ENCODE measurements at places on chromosomes 7 and 10.
A peak's percentile ranks its signal among the peaks of the same experiment; 100 is the strongest.

DNA sequence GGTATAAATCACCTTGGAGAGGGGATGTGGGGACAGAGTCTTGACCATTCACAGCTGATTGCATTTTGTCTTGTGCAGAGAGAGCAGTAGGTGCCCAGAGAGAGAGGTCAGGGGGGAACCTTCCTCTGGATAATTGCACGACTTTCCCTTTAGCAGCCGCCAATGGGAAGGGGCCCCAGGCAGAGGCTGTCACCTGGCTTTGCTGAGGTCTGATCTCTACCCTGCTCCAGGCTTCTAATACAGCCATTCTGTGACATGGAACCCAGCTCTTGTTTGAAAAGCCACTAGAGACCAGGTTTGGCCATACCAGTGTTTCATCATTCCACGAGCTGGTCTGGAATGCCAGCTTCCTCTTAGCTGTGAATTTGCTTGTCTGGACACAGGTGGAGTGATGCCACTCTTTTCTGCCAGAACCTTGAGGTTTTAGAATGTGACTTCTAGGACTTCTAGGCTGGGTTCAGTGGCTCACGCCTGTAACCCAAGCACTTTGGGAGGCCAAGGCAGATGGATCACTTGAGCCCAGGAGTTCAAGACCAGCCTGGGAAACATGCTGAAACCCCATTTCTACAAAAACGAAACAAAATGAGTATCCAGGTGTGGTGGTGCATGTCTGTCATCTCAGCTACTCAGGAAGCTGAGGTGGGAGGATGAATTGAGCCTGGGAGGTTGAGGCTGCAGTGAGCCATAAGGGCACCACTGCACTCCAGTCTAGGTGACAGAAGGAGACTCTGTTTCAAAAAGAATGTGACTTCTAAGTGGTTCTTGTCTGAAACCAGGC, 159.9 kb downstream of the CAMK1D start:
- no peak for DNase-seq

GRCh38 chr10:118118716-118119115, 72.0 kb upstream of the RAB11FIP2 start:
- DNase-seq: no peak

GRCh38 chr7:111358915-111359314, 203.4 kb downstream of the IMMP2L start:
- no peak for DNase-seq

DNA sequence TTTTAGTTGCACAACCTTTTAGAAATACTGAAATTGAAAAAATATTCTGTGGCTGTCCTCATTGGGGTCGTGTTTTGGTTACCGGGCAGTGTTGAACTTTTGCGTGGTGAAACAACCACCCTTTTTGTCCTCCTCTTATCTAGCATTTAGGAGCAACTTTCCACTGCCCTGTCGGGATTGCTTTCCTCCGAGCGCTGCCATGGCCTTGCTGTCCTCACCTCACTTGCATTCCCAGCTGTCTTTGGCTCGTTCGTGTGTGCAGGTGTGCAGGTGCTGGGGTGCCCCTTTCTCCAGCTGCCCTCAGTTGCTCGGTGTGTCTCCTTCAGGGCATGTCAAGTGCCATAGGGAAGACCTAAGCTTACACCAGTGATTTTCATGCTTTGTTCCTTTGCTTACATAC, 116.9 kb upstream of the GJD4 start:
- DNase-seq: no peak

- DNase-seq: no peak
These were observed 20.1 kb upstream of the PLEKHA1 start for GRCh38 chr10:122354383-122354782.

DNA sequence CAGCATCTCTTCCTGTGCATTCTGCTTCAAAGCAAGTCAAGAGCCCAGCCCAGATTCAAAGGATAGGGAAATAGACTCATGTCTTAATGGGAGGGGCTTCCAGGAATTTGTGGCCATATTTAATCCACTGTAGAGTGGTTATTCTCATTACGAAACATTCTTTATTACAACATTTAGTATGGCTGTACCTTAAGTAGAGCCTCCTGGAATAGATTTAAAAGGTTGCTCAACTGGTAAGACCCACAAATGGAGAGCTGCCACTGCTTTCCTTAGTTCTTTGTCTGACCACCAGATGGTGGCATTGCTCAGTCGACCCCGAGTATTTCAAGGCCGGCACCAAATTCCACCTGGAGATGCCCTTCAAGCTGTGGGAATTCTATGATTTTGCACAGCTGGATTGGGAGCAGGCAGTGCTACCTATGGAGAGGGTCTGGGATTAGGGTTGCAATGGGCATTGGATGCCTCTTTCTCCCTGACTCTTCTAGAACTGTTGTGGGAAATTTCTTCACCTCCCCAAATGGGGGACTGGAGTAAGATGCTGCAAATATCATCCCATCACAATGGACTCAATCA, 102.2 kb downstream of the RBM20 start:
- DNase-seq: peak; percentile 15

DNA sequence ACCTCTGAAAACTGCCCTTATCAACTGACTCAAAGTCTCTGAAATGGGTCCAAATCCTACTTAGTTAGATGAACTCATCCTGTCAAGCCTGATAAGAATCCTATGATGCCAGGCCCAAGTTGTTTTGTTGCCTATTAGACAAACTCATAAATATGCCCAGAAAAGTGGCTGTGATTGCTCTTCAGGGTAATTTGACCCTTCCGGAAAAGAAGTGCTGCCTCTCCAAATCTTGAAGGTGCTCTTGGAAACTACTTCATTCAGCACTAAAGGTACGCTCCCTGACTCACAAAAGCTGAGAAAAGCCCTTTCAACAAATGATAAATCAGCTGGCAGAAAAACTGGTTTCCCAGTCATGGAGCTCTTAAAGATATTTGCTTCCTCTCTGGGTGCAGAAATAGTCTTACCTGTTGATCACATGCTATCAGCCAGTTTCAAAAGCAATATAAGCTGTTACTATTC, 6.7 kb downstream of the IFIT5 start:
- no peak for DNase-seq

GRCh38 chr10:71079761-71080380, 132.5 kb upstream of the UNC5B start:
- no peak for DNase-seq

DNA sequence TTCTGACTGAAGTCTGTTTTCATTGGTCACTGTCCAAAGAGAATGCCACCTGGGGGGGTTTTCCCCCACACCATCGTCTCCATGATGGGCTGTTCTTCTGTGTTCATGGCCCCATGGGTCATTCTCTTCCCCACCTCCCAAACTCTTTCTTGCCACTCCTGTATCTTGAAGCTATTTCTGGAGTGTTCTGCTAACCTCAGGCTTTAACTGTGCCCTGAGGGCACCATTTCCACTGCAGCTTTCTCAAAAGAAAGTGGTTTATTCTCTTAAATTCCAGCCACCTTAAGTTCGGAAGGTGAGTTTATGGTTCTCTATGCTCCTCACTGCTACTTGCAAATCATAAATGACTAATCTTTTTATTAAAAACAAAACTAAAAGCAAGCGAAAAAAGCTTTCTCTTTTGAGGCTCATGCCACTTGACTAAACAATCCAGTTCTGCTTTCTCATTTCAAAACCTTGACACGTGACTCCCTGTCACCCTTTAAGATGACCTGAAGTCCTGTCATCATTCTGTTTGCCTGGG, 7.4 kb upstream of the APBB1IP start:
- DNase-seq: no peak

DNA sequence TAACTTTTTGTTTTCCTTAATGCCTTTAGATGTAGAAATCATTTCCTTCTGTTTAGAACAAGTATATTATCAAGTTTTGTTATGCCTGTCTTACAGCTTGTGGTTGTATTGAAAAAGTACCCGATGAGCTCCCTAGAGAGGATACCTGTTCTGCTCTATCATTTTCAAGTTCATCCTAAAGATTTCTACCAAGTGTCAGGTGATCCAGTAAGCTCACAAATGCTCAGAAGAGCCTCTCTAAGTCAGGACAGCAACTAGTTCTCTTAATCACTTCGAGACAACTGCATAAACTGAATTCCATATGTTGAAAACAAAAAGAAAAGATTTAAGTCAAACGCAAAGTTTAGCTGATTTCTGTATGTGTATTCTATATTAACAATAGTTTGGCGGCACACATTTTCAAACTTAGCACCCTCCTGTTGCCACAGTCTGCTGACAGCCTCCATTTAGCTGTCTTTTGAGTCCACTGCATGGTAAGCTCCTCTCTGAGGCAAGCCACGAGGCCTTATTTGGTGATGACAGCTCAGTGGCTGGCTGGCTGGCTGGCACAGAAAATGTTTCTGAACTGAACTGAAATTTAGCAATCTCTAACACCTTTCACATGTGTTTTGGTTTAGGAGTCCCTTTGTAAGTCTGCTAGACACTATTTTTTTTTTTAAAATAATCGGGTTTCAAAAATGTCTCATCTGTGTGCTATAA, 59.4 kb downstream of the SEMA3C start:
- no peak for DNase-seq

DNA sequence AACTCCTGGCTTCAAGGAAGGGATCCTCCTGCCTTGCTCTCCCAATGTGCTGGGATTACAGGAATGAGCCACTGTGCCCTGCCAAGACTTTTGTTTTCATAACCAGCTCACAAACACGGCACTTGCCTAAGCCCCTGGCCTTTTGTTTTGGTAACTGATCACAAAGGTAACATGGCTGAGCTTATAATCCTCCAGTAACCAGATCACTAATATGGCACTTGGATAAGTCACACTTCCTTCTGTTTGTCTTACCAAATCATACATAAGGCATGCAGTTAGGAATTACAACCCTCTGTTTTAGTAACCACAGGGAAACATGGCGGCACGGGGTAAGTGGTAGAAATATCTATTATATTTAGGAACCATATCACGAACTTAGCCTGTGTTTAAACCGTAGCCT, 577.1 kb downstream of the CALN1 start:
- DNase-seq: no peak

DNA sequence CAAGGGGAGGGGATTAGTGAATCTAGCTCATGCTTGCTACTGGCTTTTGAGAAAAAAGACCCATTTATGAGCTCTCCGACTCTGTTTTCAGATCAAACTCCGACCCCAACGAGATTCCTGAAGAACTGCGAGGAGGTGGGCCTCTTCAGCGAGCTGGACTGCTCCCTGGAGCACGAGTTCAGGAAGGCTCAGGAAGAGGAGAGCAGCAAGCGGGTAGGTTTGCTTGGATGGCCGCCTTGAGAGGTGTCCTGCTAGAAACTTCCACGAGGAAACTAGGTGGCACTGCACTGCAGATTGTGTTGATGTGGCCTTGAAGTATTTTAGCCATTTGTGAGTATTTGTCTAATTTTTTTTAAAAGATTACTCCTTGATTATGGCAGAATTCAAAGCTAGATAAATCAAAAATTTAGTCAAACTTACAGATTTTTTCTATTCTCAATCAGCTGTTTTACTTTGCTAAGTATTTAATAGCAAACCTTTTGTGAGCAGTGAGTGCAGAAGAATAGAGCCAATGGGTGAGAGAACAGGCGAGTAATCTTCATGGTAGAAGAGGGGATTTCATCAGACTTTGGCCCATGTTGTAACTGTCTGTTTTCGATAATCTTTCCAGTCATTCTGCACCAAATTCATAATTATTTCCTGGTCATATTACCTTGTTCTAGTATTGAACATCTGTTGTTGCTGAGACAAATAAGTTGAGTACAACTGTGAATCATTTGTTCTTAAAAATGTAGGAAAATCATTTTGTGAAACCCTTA, 95.4 kb downstream of the CREB5 start:
- DNase-seq: no peak

DNA sequence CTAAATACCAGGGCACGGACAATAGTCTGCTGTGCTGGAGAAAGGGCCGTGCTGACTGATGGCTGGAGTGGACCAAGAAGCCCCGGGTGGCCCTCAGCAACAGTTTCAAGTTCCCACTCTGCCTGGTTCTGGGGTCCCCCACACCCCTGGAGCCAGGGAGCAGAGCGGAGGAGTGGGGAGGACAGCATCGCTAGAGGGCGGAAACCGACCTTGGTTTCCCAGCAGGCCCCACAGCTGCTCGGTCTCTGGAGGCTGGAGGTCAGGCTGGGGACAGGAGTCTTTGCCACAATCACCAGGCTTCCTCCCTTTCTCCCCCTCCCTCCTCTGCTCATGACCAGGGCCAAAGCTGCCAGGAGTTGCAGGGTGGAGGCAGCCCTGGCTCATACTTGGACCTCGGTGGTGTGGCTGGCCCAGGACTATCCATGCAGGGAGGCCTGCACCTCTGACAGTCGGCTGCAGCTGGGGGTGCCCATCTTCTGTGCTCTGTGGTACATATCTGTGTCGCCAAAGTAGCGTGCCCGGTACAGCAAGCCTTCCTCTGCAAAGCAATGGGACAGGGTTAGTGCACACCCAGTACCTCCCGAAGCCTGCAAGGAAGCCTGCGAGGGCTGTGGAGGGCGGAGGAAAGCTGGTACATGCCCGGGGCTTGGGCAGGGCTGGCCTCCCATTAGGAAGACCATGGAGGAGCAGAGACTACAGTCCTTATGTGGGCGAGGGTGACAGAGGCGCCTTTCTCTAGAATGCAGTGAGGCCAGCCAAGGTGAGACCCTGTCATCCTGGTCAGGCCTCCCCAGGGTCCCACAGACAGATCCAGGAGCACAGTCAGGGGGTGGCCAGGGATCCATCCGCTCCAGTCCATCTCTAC, 19.1 kb downstream of the DNAJB12 start:
- no peak for DNase-seq

DNA sequence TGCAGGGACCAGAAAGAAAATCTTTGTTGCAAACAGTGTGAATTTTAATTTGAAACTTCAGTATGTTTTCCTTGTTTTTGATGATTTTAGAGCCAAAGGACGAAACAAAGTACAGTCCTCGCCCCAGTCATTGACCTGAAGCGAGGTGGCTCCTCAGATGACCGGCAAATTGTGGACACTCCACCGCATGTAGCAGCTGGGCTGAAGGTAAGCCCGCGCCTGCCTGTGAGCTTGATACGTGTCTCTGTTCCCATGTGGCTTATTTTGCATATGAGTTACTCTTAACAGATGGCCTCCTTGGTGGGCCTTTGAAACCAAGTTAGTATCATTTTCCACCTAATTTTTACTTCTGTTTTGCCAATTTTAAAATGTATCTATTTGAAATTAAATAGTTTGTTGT, 12.3 kb downstream of the RBM17 start:
- DNase-seq: no peak

- no peak for DNase-seq
These were observed 1246.7 kb downstream of the GATA3 start for GRCh38 chr10:9301148-9301547.

DNA sequence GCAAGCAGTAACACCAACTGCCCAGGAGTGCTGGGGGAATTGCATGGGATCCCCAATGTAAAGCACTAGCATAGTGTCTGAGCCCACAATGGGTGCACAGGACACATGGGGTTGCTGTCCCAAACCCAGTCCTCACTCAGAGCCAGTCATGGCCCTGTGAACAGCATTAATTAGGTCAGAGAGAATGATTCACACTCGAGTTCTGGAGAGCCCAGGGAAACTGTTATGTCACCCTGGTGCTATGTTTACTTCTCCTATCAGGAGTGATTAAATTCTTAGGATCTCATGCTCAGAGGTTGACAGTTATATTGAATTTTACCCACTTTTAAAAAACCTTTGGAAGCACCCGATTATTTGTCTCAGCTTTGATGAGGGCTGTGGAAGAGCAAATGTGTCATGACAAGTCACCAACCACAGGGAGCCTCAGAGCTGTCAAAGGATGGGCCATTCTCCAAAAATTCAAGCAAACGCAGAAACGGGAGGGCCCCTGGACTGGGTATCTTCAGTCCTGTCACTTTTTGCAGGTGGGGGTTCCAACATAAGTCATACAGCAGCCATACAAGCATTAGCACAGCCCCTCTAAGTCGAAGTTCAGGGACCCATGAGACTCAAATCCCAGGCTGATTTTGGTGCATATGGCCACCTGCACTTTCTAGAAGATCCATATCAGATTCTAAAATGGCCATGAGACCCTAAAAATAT, 1.3 kb upstream of the RASSF4 start:
- no peak for DNase-seq

All from stimulated activated CD8-positive, alpha-beta memory T cell treated with anti-CD3 and anti-CD28 coated beads, Interleukin-12 subunit alpha, Interleukin-12 subunit beta, amount 100 ng/mL, for 4 hours (primary cell).